ENCODE measurements at places on chromosomes 11 and 22.

GRCh38 chr11:2987881-2988861 lies 4.0 kb downstream of the NAP1L4 start:
- no peak for DNase-seq

DNA sequence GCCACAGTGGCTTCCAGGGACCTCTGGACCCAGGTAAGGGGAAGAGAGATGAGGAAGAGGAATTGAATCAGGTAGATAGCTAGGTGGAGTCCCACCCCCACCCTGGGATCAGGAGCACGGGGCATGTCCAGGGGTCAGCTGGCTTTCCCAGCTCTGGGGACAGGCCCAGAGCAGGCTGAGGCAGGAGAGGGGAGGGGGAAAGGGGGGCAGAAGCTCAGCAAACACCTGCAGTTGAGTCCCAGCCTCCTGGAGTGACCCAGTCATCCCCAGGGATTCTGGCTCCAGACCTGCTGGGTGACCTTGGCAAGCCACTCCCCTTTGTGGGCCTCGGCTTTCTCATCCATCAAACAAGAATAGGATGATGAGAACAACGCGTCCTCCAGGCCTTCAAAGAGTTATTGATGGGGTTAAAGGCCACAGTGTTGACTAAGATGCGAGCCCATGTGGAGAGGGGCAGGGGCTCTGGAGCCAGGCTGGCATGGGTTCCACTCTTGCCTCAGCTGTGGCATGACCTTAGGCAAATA lies 16.0 kb downstream of the STARD10 start:
- DNase-seq = no peak

GRCh38 chr11:128865490-128865889 lies 1.6 kb downstream of the KCNJ1 start:
- DNase-seq = no peak

DNA sequence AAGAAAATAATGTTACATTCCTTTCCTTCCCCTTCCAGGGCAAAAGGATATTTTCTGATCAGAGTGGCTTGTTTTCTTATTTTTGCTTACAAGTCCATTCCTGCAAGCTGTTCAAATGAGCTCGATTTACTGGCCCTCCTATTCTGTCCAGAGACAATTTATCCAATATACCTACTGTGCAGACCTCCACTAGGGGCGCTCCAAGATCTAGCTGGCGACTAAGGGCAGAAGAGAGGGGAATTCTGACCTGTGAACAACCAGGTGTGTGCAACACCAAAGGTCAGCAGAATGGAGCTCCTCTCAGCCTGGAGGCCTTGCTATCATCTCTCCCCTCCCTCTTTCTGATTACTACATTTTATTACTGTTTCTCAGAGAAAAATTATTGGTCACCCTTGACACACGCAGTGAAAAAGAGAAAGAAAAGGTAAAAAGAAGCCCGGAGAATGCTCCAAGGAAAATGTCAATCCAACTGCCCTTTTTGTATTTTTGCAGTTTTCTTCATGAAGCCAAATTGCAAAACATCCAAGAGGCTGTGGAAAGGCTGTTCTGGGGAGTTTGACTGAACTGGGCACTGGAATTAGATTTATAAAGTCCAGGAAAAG lies 3.2 kb downstream of the SEZ6L start:
- no peak for DNase-seq

GRCh38 chr11:13606701-13607100 lies 61.8 kb upstream of the FAR1 start:
- no peak for DNase-seq

DNA sequence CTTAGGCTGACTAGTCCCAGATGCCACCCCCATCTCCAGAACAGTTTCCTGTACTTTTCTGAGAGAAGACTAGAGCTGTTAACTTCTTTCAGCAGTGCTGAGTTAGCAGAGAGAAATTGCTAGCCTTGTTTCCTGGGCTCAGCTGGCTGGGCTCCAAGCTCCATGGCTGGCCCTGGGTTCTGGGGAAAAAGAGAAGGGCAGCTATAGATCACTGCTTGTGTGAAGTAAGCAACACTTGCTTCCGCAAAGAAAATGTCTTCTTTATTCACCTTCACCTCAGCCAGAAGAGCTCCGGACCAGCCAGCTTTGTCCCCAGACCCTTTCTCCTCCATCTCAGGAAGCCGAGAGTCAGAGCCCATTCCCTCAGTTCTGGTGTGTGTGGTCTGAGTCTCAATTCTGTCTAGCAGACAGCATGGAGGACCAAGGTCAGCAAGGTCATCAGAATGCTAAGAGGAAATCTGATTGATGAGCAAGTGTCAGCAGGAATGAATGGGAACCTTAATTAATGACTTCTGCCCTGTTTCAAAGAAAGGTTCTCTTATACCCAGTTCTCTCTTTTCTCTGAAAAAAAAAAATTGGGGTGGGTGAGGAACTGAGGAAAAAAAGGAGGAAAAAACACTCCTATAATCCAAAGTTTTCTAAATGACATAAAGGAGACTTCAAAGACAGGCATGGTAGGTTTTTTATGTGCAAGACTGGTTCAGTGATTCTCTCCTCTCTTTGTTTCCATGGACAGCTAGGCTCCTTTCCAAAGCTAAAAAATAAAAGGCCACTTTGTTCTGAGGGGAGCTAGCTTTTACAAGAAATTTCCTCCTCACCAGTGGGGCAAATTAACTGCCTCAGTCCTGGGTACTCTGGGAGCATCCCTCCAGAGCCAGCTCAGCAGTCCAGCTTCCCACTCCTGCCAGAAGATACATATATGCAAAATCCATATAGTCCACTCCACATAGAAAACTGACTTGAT lies 63.6 kb upstream of the FAM181B start:
- DNase-seq = no peak

- DNase-seq = no peak
These were observed 6.3 kb downstream of the CEND1 start for GRCh38 chr11:783581-784015.

DNA sequence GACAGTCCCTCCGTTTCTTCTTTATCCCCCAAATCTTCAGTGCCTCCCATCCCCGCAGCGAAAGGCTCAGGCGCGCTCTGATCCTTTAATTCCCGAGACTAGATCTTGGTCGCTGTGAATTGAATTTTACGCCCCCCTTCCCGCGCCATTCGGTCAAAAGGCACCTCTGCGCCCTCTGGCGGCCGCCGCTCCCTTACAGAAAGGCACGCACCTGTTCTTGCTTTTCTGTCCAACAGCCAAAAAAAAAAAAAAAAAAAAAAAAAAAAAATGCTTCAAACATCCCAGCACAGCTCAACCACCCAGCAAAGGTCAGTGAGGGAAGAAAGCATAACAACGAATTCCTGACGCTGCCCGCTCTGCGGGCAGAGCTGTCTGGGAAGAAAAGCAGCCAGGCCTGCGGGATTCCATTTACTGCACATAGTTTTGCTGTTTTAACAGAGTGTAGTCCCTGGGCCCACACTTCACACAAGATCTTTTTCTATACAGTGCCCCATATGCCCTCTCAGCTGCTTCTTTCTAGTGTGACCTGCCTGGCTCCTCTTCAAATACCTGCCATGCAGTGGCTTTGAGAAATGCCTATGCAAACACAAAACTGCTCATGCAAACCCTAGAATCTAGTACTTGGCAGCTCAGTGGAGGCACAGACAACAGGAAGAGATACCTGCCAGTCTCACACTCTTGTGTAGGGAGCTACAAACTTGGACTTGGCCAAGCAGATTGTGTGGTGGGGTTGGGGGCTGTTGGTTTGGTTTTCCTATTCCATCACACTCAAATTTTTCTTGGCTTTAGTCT lies 1.3 kb upstream of the ESAM start:
- DNase-seq = peak; percentile 40

DNA sequence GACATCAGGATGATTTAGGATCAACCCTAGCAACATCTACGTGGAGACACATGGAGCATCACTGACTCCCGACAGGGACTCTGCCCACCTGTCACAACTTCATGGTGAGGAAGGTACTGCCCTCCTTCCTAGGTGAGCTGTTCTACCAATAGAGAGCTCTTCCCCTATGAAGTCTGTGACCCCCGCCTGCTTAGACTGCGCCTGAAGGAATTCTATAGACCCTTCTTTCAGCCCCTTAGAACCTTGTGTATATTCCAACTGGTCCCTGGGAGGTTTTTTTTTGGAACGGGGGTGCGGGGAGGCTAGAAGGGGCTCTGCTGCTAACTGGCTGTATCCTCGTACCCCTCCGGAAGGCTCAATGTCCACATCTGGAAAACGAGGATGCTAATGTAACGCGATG lies 566 bp downstream of the INTS4 start:
- DNase-seq = no peak

- no peak for DNase-seq
These were observed 35.4 kb upstream of the CCDC34 start for GRCh38 chr11:27398400-27398770.

GRCh38 chr11:118659314-118659952 lies 20.0 kb downstream of the TREH start:
- peak; percentile 50 for DNase-seq

- peak; percentile 64 for DNase-seq
These were observed 107.5 kb upstream of the SESN3 start for GRCh38 chr11:95338430-95338991.

DNA sequence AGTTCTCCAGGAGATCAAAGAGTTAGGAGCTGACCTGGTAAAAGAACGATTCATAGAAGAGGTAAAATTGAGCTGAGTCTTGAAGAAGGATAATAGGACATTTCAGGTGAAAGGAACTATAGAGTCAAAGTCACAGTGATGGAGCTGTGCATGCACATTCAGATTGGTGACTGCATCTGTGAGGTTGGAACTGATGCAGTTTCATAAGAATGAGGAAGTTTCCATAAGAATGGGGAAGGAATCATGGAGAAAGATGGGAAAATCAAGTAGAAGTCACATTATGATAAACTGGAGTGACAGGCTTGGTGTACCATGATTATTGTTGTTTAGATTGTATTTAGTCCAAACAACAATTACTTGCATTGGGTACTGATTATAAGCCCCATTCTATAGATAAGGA lies 232.2 kb downstream of the FAM76B start:
- no peak for DNase-seq

DNA sequence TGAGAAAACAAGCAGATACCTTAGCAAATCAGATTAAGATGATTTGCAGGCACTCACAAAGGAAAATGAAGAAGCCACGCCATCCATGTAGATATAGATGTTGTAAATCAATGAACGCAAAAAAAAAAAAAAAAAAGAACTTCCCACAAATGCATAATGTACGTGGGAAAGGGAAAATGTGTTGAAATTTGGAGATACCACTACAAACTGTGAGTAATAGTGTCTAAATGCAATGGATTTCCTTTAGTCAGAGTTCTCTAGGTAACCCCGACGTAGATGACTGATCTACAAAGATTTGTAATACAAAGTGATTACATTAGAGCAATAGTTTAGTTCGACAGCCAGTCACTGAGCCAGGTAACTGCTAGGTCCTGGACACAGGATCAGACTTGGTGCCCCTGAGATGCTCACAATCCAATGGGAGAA lies 783 bp upstream of the ANKRD54 start:
- no peak for DNase-seq

- DNase-seq = no peak
These were observed 106.7 kb upstream of the OR9G4 start for GRCh38 chr11:56855217-56855616.

GRCh38 chr11:27329867-27330632 lies 33.0 kb downstream of the CCDC34 start:
- DNase-seq = no peak

- DNase-seq = no peak
These were observed 14.1 kb downstream of the LPXN start for GRCh38 chr11:58561394-58562098.

DNA sequence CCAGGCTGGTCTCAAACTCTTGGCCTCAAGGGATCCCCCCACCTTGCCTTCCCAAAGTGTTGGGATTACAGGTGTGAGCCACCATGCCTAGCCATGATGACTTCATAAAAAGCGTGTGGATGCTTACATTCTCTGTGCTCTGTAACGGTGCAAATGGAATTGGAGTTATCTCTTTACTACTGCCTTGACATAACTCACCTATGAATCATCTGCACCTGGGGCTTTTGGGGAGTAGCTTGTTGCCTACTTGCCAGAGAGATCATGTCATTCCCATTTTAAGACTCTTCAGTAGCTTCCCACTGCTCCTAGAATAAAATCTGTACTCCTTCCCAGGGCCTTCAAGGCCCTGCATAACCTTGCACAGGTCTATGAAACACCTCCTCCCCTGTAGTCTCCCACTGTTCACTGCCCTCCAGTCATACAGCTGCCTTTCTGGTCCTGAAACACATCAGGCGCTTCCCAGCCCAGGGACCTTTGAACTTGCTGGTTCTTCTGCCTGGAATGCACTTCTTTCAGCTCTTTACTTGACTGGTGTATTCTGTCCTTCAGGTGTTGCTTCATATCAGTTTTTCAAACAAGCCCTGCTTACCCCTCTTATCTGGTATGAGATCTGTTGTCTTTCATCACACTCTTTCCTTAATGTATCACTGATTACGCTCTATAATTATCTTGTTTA lies 19.6 kb upstream of the MOGAT2 start:
- no peak for DNase-seq
